ENCODE measurements at places on chromosomes 1 and 21.

GRCh38 chr1:116983112-116983511 is 18.4 kb upstream of the CD101 start:
- no peak for DNase-seq

DNA sequence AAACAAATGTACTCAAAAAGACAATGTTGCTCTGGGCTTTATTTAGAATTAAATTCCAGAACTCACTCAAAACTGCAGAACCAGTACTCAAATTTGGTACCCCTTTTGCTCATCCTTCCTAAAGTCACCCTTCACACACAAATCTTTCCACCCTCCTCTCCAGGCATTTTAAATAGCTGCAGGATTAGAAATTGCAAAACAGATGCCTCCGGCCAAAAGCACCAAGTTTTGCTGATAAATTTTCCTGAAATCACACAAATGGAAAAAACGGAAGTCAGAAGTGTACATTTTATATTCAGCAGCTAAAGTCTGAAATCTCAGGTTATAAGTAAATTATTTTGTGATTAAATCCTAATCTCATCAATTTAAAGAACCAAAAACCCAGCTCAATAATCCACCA is 147.0 kb downstream of the NRIP1 start:
- DNase-seq: no peak

GRCh38 chr1:182446033-182446669 is 3.8 kb upstream of the RGSL1 start:
- peak; percentile 72 for DNase-seq

- DNase-seq: no peak
These were observed 20.8 kb downstream of the MAB21L3 start for GRCh38 chr1:116131866-116132605.

DNA sequence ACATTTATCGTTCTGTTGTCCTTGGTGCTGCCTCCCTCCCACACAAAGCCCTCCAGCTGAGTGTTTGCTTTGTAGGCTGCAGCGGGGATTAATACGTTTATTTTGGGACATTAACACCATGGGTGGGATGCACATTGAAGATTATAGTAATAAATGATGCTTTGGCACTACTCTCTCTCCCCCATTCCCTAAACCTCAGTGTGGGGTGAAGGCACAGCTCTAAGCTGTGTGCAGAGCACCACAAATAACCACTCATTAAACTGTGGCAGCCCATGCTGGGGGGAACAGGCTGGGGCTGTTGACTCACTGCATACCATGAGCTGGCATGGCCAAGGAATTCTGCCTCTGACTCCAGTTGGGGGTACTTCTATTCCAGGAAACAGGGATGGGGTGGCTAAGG is 7.7 kb downstream of the PCP4L1 start:
- no peak for DNase-seq

DNA sequence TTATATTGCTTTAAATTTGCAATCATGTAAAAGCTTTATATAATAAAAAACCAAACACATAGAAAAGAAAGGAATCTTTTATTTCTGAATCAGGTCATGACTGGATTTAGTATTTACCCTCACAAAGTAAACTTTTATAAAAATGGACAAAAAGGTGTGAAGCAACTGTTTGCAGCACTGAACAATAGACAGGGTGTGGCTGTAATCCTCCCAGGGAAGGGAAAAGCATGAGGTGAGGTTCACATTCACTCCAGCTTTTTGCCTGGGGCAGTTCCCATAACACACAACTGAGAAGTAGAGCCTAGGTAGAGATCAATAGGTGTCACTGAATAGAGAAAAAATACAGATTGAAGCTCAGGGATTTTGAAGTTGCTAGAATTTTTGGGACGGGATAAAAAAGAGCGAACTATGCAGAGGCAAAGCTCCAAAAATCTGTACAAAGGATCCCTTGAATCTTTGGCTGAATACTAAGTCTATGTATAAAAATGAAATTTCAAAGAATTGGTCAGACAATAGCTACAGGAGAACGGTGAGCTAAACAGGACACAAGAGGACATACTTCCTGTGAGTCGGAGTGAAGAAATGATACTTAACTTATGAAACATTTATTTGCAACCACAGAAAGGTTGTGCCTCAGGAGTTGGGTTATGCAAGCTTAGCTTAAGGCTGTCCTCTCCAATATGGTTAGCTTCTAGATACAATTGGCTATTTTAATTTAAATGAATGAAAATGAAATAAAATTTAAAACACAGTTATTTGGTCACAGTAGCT is 162.0 kb upstream of the ZP4 start:
- no peak for DNase-seq

DNA sequence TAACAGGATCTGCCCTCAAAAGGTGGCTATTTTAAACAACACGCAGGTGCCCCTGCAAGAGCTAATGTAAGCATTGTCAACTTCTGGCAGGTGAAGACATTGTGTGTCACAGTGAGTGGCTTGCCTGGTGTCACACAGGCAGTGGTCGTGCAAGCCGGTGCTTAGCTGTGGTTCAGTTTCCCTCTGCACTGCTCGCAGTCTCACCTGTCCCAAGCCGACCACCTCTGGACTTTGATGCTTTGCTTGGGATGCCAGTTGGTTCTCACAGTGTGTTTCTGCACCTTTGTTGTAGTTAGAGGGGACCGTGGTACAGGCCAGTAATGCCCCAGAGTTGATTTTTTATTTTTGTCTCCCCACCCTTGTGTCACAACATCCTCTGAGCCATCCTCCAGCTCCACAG is 85.2 kb downstream of the UCK2 start:
- DNase-seq: no peak

GRCh38 chr1:27037518-27037917 is 24.9 kb upstream of the TENT5B start:
- no peak for DNase-seq

- no peak for DNase-seq
These were observed 741.7 kb downstream of the MATN1 start for GRCh38 chr1:29981586-29982239.

DNA sequence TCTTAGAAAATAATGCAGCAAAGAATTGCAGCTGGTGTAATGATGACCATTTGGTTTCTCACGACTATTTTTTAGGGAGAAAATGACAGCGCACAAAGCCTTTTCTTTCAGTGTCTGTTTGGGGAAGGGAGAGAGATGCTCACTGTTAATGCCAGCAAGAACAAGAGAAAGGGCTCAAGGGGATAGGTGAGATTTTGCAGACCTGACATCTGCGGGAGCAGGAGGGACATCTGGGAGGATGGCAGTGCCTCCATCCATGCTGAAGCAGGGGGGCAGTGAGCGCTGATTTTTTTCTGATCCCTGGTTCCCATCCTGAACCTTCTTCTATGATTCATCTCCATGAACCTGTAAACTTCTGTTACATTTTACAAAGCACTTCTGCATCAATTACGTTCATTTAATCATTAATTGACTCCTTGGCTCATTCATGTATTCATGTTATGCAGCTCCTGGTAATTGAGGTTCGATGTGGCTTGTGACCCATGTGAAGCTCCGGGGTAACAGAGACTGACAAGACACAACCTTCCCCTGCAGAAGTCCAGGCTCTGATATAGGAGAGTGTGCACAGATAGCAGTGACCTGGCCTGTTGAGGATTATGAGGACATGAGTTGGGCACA is 595.3 kb downstream of the PTPRU start:
- no peak for DNase-seq

DNA sequence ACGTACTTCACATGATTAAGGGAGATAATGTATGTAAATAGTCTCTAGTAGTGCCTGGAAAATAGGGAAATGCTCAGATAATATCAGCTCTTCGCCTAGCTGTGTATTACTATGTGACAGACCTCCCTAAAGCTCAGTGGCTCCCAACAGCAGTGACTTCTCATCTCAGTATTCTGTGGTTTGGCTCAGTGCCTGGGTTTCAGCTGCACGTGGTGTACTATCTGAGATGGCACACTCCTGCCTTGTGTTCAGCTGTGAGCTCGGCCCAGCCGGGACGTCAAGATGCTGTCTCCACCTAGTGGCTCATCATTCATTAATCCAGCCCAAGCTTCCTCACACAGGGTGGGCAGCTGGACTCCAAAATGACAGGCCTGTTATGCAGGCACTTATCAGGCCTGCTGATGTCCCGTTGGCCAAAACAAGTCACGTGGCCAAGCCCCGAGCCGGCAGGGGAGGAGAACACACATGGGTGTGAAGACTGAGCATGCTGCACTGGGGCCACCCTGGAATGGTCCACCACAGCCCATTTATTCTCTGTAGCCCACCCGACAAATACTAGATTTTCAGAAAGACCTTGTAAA is 17.8 kb downstream of the SLFNL1 start:
- peak; percentile 99 for DNase-seq

DNA sequence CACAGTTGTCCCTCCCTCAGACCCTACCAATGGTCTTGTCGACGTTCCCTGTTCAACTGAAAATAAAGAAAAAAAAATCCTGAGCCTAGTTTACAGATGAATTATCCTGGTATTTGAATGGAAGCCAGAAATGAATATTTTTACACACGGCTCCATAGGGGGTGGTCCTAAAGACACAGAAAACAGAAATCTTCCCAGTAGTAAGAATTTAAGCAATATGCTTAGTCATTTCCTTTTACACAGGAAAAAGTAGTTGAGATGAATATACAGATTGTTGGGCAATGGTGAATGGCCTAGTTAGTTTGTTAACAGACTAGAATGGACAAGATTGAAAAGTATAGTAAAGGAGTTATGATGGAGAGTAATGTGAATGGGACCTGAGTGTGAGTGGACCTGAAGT is 67.4 kb downstream of the RGS18 start:
- DNase-seq: peak; percentile 83

GRCh38 chr21:34836103-34836932 is 167.5 kb downstream of the CLIC6 start:
- peak; percentile 98 for DNase-seq

DNA sequence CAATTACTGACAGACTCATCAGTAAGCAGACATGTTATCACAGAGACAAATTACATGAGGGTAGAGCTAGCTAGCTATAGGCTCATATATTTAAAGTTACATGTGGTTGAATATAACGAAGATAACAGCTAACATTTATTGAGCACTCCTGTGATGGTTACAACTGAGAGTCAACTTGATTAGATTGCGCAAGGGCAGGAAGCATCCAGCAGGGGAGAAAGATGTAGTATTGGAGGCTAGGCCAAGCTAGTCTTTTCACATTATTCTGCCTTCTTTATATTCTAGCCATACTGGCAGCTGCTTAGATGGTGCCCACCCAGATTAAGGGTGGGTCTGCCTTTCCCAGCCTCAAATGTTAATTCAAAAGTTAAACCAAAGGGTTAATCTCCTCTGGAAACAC is 37.1 kb downstream of the PIGK start:
- no peak for DNase-seq

GRCh38 chr1:37691497-37692077 is 729 bp upstream of the CDCA8 start:
- DNase-seq: peak; percentile 50

- DNase-seq: no peak
These were observed 132.2 kb downstream of the ITSN1 start for GRCh38 chr21:33774551-33774950.

Data from cardiac fibroblast (primary cell).